ENCODE measurements at places on chromosomes 6 and 20. TPM values are rescaled to one million over a fixed set of nuclear protein-coding genes. Genes with fewer than 3 reads are reported as not detected.

- DNase-seq, result peak; percentile 91
These were observed 152.1 kb upstream of the SMLR1 start for GRCh38 chr6:130675072-130675471.

DNA sequence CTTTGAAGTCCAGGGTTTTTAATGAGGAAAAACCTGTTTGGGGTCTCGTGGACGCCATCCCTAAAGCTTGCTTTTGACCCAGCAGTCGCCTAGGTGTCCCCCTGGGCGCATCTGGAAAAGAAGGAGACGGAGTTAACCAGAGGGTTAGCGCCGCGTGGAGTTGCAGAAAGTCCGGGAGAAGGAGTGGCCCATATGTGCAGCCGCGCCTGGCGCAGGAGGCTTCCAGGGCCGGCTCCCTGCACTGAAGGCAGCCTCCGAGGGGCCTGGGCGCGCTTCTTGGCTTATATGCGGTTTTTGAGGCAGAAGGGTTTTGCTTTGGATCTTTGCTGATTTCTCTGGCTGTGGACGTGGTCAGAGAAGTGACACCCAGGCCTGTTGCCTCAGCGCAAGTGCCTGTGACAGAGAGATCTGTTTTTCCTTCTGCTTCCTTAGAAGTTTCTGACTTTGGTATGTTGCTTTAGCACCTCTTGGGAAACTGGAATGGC lies 987 bp downstream of the TMEM181 start:
- DNase-seq, result peak; percentile 21

BLOC1S5 gene
- 16.1 TPM for total RNA-seq

SLC13A3 gene
- not detected for total RNA-seq

CTCFL gene
- not detected for total RNA-seq

- no peak for DNase-seq
These were observed 1.8 kb downstream of the WDR46 start for GRCh38 chr6:33286946-33287914.

GRCh38 chr20:18166950-18167349 lies 29.3 kb downstream of the KAT14 start:
- no peak for DNase-seq

DNA sequence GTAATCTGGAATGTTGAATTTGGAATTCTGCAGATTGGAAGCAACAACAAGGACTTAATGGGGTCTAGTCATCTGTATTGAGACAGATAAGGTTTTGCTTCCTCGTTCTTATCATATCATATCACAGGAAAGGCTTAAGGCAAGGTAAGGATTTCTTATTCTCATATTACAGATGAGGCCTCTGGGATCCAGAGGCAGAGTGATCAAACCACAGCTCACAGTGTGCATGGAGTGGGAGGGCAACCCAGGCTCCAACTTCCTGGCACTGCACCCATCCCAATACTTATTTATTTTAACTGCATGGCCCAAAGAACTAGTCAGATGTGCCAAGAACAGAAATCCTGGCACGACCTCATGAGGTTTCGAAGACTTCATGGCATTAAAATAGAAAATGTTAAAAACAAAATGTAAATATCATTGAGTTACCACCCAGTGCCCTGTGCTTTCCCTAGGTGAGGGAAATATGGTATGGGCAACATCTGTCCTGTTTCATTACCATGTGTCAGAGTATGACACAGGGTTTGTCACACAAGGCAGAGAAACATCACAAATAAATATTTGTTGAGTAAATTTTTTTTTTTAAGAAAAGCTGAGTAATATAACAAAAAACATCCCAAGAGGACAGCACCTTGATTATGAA lies 191.9 kb downstream of the ISM1 start:
- DNase-seq, result peak; percentile 13

- peak; percentile 58 for DNase-seq
These were observed 405 bp downstream of the RNF146 start for GRCh38 chr6:127266892-127267645.

MAP7 gene
- 0.15 TPM for total RNA-seq

- DNase-seq, result no peak
These were observed 336.9 kb upstream of the RSPO3 start for GRCh38 chr6:126781582-126781981.

HLA-DQA2 gene
- total RNA-seq, result not detected

VSX1 gene
- total RNA-seq, result 0.32 TPM

GRCh38 chr6:15592610-15593009 lies 70.2 kb downstream of the DTNBP1 start:
- DNase-seq, result no peak

DNA sequence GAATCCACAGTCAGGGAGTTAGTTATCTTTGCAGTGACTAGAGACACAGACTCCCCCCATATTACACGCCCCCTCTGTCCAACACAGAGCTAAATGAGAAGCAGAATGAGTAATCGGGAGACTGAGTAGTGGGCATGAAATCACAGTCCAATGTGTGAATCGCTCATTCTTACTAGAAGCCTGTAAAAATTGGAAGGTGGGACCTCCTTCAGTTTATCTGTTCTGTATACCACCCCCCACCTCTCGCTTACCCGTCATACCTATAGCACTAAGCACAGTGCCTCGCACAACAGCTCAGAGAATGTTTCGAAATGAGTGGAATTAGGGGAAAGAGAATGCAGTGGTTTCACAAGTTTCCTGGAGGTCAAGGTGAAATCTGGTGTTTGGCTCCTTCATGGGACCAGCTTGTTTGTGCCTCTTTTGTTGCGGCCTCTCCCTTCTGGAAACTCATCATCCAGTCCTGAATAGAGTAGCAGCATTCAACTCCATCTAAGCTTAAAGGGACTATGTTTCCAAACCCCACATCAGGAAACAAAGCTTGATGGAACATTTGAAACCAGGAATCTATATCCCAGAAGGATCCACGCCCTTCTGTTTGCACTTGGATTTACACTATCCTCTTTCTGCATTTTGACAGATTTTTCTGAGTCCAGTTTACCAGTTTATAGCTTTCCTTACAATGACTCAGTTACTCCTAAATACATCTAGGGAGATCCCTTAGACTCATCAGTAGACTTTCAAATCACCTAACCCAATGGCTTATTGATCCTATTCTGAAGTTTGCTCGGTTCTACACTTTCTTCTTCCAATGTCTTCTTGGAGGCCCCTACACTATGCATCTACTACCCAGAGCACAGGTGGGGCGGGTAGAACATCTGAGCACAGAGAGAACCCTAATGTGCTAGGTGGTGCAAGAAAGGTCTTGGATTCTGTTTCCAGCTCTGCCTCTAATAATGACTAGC lies 59.2 kb upstream of the PIM1 start:
- DNase-seq, result no peak

DNA sequence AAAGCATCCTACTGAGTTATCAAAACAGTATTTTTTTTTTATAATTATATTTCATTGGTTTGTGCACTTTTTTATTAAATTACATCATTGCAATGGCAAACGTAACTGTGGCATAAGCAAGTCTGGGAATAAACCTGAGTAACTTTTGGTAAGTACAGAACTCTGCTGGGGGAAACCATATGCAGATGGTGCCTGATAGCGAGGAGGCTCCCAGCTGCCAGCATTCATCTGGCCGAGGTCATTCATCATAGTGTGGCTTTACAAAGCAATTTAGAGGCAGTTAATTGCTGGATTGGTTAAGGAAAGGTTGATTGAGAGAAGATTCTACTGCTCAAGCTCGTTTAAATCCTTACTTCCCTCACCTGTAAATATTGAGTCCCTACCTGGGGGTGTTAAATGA lies 52.6 kb downstream of the HECA start:
- DNase-seq, result no peak

GJA10 gene
- total RNA-seq, result not detected

BTNL2 gene
- not detected for total RNA-seq

- DNase-seq, result no peak
These were observed 16.6 kb upstream of the EZR start for GRCh38 chr6:158835616-158836221.

TMEM244 gene
- not detected for total RNA-seq

GRCh38 chr6:148303616-148304015 lies 39.0 kb upstream of the SASH1 start:
- DNase-seq, result no peak

DNA sequence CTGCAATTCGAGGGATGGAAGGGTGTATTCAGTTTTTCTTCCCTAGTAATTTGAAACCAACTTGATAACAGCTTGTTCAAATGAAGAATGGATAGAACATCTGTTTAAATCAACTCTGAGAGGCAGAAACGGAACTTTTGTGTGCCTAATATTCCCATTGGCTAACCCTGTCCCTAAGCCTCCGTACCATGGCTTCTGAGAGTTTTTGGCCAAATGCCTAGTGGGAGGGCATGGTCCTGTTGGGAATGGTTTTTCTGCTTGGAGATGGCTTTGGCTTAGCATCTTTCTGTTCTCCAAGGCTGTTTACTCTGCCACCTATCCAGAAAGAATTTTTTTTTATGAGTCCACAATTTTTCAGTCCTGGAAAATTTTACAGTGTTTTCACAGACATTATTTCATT lies 126.7 kb upstream of the MLIP start:
- DNase-seq, result peak; percentile 77

PACRG gene
- total RNA-seq, result not detected

- DNase-seq, result no peak
These were observed 40.5 kb downstream of the HMGN3 start for GRCh38 chr6:79193971-79194370.

GRCh38 chr6:125945378-125946141 lies 11.0 kb upstream of the HINT3 start:
- DNase-seq, result peak; percentile 76

DNA sequence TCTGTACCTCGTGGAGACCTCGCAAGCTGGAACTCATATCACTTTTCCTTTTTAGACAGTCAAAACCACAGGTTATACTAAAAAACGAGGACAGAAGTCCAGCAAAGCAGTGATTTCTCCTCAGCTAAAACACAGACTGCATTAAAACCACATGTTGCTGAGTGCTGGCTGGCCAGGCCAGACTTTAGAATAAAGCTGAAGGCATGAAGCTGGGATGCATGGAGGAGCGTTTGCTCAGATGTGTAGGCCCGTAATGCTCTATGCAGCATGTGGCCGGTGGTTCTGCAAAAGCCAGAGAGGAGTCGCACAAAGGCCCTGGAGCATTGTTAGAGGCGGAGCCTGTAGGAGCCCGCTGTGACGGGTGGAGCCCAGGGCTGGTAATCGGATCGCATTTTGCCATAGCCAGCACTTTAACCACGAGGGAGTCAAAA lies 83.6 kb downstream of the SMOC2 start:
- DNase-seq, result no peak

- DNase-seq, result peak; percentile 80
These were observed 46.2 kb downstream of the EDN1 start for GRCh38 chr6:12336121-12336971.

DNA sequence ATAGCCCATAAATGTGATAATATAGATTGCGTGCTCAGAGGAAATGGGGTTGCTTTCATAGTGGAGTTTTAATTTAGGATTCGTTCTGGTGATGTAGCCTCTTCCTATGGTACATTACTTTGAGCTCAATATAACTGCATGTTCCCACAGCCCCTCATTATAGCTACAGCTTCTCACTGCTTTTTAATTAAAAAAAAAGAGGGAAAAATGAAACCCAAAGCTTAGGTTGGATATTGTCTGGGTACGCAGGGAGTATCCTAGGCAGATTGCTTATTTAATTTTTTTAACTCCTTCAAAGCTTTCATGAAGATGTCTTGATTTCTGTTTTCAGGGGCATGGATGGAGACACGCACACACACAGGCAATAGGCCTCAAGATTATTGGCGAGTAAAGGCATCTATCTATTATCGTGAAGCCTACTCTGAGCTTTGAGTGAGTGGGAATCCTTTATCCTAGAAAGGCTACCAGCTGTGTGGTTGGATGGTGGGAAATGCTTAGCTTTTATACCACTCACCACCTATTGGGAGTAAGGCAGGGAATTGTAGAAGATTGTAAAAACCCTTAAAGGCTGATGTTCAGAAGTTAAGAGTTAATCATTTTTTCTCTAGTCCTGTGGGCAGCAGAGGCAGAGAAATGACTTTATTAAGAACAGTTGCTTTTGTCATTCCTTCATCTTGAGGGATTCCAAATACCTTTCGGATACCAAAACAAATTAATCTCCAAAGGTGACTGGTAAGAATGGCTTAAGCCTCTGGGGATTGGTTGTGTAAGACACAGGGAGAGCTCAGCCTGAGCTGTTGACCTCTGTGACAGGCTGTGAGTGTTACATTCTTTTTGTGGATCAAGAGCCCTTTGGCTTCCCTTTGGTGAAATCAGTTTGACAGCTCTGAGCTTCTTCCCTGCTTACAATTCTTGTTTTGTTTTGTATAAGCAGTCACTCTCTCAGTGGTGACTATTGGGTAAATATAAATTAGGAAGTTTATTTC lies 33.4 kb downstream of the CTNNBL1 start:
- DNase-seq, result peak; percentile 11

WFDC10B gene
- total RNA-seq, result not detected

DNA sequence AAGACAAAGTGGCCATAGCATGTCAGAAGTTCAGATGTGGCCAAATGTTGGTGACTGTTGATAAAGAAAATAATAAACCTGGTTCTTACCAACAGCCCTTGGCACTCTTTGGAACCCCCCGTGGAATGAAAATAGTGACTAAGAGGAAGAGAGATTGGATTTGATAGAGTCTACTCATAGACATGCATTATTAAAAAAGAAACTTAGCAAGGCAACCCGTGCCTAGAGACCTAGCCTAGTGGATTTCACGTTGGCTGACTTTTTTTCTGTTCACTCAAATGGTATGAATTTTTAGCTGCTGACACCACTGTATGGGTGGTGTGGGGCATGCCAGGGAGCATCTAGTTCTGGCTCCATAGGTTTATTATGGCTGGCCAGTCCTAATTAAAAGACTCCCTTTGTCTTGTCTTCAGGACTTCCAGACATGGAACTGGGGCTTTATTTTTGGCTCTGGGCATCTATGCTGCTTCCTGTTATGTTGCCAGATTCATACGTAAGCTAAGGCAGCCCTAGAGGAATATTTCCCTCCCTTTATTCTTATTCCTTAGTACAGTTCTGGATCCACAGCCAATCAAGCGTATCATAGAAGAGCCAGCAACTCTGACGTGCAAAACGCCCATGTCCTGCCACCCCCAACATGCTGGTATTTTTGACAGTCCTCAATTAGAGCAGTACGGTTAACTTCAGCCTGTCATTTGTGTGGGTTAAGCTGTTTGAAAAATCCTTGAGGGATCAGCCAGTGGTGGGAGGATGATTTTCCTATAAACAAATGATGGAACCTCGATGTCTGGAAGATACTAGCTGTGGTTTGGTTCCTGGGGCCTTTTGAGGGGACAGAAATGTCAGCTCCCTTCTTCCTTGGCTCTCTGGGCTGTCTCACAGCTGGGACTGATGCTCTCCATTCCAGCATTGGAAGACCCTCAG lies 127.5 kb downstream of the ISM1 start:
- DNase-seq, result peak; percentile 77

All from M059J (cell line).